Left renal pelvis (tissue), 4 donors: ENCODE measurements at places on chromosomes 3 and 15. TPM values are rescaled to one million over a fixed set of nuclear protein-coding genes. Genes with fewer than 3 reads are reported as not detected.

Gene RBP2
- 0.58 TPM for polyA plus RNA-seq

Gene UPK1B
- 0.26 TPM for polyA plus RNA-seq

Gene ALDH1L1
- 23.7 TPM for polyA plus RNA-seq

Gene SNTN
- polyA plus RNA-seq = not detected

Gene ASB14
- polyA plus RNA-seq = 0.78 TPM

Gene PRR20G
- polyA plus RNA-seq = not detected

GRCh38 chr15:72375501-72375845, 341 bp downstream of the HEXA start:
- no peak for DNase-seq

GRCh38 chr15:80559320-80559693, 135.8 kb upstream of the ABHD17C start:
- DNase-seq = no peak

DNA sequence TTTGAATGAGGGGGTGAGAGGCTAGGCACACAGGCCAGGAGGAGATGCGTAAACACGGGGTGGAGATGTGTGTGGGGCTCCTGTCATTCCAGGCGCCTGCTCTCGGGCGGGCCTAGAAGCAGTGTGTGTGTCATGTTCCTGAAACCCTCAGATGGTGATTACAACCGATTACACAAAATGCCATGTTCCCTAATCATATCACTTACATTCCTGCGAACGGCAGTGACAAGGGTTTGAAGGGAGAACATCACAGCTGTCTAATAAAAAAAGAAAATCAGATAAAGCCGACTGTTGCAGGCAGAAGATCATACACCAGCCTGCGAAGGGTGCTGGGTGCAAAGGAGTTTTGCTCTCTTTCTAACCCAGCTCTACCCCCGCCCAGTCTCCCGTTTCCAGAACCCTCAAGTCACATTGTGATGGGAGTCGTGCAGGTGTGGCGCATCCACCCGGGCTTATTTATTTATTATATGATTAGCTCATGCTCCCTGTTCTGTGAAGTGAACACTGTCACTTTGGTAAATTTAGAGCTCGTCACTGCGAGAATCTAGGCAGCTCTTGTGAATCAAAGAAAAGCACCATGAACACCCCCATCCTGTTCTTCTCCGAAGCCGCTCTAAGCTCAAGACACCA, 140.3 kb downstream of the NR2F2 start:
- no peak for DNase-seq

DNA sequence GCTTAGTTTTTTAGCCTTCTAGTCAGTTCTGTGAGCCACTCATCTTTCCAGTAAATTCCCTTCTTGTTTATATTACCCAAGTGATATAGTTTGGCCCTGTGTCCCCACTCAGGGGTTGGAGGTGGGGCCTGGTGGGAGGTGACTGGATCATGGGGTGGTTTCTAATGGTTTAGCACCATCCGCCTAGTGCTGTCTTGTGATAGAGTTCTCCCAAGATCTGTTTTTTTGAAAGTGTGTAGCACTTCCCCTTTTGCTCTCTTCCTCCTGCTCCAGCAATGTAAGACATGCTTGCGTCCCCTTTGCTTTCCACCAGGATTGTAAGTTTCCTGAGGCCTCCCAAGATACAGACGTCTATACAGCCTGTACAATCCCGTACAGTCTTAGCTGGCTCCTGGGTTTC, 53.7 kb upstream of the INO80 start:
- no peak for DNase-seq

DNA sequence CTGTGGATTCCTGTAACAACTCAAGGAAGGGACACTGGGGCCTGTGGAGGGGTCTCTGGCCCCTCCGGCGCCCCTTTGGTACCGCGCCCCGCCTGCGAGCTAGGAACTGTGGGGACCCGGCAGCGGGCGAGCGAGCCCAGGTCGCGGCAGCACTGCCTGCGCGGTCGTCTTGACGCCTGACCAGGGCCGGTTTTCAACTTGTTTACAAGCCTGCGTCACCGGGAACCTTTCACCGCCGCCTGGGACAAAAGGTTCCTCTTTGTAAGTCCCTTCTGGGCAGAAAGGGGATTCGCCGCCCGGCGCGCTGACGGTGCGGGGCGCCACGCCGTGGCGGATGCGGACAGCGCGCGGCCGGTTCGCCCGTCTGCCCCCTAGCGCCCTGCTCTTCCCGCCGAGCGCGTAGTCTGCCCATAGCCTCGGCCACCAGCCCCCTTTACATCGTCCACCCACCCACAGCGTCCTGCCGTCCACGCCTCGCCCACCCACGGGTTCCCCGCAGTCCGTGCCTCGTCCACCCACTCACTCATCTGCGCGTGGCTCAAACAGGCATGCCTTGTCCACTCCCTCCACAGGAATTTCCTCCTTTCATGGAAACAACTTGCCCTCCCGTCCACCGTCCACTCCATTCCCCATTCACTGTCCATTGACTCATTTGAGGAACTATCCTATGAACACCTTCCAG, 5.5 kb upstream of the CFAP100 start:
- peak; percentile 64 for DNase-seq

DNA sequence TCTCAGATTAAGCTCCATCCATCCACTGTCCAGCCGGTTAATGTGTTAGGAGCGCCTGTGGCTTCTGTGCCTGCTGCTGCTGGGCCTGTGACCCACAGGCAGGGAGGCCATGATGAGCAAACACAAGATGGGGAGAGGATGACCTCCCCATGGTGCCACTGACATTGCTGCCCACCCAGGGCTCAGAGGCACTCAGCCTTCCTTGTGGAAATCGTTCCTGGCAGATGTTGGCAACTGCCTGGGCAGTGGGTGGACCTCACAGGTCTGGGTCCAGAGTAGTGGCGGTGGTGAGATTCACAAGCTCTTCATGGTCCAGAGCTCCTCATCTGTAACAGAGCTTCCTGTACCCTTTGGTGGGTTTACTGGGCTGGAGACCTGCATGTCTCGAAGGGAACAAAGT, 38.6 kb downstream of the SCN5A start:
- no peak for DNase-seq

GRCh38 chr3:89565098-89565497, 457.7 kb downstream of the EPHA3 start:
- DNase-seq = no peak

GRCh38 chr15:55860468-55860867, 117.5 kb upstream of the PRTG start:
- no peak for DNase-seq

DNA sequence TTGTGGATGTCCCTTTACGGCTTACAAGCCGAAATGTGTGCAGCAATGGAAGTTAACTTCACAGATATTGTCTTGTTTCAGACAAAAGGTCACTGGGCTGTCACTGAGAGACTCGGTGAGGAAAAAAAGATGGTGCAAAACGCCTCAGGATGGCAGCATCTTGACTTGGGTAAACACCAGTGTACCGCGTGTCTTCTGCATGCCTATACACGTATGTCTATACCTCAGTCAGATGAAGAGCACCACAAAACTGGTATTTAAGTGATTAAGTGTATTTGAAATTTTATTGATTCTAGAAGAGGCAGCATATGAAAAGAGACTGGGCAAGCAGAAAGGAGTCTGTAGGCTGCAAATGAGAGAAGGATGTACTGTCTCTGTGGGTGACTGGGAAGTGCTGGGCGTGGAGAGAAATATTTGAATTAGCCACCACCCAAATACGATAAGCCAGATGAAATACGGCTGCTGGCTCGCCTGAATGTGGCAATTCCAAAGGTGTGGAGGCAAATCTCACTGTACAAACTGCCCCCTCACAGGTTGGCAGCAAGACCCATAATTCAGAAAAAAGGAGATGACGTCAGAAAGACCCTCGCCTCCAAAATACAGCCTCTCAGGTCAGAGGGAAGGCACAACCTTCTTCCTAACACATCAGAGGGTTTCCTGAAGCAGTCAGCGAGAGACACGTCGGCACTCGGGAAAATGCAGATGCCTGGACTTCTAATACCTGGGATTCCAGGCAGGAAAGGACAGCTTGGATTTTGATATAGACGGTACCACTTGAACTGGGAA, 53.4 kb upstream of the NEO1 start:
- DNase-seq = no peak

DNA sequence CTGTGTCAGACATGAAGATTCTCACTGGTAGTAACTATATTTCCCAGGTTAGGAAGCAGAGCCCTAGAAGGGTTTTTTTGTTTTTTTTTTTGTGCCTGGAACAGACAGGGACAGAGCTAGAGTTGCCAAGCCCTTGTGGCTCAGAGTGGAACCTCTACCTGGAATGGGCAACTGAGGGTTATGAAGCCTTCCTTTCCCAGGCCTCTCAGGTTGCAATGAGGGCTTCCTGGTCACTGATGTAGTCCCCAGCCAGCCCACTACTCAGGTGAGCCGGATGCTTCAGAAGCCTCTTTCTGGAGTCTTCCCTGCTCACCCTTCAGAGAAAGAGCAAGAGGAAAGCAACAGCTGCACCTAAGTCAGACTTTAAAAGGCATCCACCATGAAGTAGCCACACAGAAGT, 48.8 kb upstream of the MANF start:
- no peak for DNase-seq

DNA sequence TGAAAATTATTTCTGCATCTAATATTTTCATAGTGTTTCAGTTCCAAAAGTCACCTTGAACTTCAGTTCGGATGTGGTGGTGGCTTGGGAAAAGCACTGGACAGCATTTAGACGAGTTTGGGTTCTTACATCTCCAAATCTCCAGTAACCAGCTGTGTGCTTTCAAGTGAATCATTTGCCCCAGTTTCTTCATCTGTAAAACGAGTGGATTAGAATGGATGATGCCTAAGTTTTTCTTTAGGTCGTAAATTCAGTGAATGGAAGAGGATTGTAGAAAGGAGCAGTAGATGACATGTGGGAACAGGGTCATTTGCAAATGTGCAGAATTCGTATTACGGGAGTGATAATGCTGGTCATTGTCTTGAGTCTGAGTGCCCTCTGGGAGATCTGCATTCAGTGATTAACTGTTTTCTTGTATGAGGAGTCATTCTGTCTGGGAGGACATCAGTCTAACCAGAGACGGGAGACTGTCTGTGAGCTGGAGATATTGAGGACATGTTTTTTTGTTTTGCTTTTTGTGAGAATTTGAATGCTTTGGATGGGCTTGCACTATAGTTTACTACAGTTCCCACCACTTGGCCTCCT, 641.6 kb upstream of the TBL1XR1 start:
- no peak for DNase-seq

DNA sequence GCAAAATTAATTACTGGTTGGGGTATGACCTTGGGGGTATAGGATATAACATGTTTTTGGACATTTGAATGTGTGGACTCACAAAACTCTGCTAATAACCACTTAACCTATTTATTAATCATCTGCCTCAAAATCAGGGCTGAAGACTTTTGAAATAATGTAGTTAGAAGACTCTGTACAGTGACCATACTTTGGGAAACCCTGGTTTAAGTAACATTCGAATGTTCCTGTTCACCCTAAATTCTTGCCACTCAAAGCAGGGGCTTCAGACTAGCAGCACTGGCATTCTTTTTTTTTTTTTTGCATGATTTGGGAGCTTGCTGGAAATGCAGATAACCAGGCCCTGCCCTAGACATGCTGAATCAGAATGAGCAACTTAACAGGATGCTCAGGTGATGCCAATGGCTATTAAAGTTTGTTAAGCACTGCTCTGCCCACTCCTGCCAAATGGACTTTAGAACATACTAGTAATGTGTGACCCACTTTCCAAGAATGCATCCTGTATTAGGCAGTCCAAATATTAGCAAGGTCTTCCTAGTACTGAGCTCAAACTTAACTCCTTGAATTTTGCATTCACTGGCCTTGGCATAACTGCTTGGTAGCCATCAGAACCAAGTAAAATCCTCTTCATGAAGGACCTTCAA, 12.7 kb upstream of the ST3GAL6 start:
- DNase-seq = no peak

DNA sequence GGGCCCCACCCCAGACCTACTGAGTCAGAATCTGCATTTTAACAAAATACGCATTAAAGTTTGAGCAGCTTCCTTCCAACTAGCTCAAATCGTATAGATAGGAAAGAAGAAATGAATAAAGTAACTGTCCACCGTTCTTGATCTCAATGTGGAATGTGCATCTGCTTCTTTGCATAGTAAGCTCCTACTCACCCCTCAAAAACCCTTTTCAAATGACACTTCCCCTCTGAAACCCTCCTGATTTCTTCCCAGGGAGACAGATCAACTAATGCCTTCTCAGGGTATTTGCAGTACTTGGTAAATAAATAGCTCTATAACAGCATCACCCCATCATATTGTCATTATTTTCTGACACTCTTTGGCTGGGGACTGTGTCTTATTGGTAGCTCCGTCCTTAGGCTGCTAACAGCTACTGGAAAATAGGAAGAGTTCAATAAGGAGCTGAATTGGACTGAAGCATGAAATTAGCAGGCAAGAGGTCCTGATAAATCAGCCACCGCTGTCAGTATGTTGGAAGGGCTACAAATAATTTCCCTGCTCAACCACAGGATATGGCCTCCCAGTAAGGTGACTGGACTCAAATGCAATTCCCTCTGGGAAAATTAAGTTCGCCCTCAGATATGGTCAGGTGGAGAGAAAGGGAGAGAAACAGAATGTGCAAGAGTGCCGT, 10.2 kb downstream of the OXTR start:
- DNase-seq = no peak

DNA sequence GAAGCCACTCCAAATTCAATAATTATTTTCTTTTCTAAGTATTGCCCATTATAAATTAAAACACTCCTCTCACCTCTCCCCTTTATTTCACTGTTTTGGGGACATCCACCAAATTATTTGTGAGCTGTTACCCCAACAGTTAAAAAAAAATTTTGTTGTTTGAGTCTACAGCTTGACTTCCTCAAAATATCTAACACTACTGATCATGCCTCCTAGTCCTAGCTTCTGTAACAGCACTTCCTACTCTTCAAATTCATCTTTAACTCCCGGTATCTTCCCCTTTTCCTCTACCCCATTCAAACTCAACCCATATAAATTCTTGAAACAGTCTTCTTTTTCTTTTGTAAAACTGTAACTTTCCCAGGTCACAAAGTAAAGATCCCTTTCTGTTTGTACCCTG, 15.9 kb downstream of the PARL start:
- no peak for DNase-seq

DNA sequence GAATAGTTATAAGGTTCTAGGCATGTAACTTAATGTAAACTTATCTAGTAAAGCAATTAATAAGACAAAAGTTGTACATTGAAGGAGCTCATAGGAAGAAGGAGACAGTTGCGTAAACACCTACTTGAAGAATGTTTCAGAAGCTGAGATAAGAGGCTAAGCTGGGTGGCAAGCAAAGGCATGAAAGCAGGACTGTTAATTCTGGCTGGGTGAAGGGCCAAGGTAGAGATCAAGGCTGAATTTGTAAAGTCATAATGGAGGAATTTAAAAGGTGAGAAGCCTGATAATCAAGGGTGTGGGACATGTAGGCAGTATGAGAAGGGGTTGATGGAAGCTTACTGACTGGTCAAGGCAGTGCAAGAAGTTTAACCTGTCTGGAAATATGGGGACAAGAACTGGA, 80.4 kb upstream of the TGFBR2 start:
- no peak for DNase-seq

GRCh38 chr3:146589899-146590508, 15.1 kb downstream of the PLSCR5 start:
- no peak for DNase-seq

- no peak for DNase-seq
Observed at GRCh38 chr15:90142216-90143165, 40.2 kb upstream of the IDH2 start.

- no peak for DNase-seq
Observed at GRCh38 chr3:19347671-19348070, 199.4 kb downstream of the KCNH8 start.

GRCh38 chr15:62564886-62565633, 400.0 kb upstream of the C2CD4B start:
- no peak for DNase-seq

- no peak for DNase-seq
Observed at GRCh38 chr3:65523878-65524277, 514.8 kb downstream of the MAGI1 start.

- no peak for DNase-seq
Observed at GRCh38 chr15:71085809-71086208, 29.5 kb upstream of the THSD4 start.
